ENCODE measurements at places on chromosomes 5 and 9.

GRCh38 chr5:78929833-78930232, 55.3 kb downstream of the ARSB start:
- DNase-seq = no peak

DNA sequence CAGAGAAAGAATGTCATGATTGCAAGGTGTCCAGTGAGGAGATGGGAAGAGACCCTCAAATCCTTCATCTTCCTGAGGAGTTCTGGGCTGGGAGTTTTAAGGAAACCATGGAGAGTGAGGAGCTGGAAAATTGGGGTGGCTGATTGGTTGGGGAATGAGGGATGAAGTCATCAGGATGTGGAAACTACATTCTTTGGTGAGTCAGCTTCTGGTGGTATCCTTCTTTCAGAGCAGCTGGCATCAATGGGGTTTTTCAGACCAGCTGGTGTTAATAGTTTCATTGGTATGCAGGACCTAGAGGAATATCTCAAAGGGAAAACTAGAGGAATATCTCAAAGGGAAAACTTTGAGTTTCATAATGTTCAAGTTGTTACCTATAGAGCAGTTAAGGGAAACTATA, 45.2 kb downstream of the RNF180 start:
- no peak for DNase-seq

- DNase-seq = no peak
Observed at GRCh38 chr5:15621094-15621493, 121.1 kb downstream of the FBXL7 start.

DNA sequence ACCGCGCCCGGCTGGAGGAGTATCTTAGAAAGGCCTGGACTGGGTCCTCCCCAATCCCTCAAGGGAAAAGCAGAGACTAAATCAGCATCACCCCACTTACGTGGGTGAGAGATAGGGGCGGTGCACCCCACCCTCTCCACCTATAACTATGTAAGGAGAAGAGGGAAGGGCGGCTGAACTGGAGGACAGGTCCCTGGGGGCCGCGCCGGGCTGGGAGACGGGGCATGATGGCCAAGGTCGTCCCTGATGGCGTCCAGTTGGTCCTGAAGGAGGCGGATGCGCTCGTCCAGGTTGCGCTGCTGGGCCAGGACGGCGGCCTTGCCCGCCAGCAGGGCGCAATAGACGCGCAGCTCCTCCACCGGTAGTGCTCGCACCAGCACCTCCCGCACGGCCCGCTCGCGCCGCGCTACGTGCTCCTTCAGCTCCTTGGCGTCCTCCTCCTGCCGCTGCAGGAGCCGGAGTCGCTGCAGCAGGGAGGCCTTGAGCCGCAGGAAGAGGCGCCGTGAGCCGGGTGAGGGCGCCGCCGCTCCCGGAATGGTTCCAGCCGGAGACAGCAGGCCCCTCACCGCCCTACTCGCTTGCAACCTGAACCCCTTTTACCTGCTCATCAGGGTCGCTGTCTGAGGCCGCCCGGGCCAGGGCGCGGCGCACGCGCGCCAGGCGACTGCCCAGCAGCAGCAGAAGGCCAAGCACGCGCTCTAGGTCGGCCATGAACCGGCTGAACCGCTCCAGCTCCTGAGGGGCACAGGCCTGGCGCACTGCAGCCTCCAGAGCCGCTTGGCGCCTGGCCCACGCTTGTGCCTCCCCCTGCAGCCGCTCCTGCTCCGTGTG, 7.6 kb downstream of the SHROOM1 start:
- peak; percentile 91 for DNase-seq

DNA sequence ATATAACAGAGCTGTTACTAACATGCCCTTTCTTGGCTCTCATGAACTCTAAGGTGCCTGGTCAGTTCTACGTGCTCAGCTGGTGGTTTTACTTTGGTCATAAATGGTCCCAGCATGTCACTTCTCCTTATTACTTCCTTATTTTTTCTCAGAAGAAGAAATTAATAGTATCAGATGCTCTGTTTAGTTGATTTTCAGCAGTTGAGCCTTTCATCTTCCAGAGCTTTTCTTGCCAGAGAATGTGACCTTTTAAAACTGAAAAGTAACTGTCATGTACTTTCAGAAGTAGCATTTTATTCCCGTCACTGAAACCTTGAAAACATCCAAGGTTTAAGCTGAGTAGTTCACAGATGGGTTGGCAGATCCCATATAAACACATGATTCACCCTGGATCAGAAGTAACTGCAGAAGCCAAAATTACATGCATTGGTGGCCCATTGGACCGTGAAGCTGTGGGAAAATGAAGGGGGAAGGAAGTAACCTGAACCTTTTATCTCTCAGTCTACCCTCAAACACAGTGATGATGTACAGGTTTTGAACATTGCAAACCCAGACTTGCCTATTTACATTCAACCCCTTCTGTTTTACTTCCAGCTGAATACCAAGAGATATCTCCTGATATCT, 50.5 kb downstream of the HACD4 start:
- no peak for DNase-seq

GRCh38 chr9:18493451-18493993, 19.6 kb downstream of the ADAMTSL1 start:
- DNase-seq = no peak

DNA sequence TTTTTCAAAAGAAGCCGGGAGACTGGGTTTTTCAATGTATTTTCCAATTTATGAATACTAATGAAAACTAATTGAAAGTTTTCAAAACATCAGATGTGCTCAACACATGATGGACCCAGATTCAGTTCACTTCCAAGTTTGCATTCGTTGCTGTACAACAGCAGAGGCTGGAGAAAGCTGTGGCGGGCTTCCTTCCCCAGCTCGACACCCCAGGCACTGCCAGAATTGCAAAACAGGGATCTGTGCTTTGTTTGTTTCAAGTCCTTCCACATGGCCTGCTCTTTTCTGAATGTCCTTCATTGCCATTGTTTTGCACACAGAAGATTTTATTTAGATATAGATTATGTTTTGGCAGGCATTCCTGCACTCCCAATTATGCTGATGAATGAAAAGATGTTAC, 30.3 kb upstream of the INSYN2B start:
- no peak for DNase-seq

DNA sequence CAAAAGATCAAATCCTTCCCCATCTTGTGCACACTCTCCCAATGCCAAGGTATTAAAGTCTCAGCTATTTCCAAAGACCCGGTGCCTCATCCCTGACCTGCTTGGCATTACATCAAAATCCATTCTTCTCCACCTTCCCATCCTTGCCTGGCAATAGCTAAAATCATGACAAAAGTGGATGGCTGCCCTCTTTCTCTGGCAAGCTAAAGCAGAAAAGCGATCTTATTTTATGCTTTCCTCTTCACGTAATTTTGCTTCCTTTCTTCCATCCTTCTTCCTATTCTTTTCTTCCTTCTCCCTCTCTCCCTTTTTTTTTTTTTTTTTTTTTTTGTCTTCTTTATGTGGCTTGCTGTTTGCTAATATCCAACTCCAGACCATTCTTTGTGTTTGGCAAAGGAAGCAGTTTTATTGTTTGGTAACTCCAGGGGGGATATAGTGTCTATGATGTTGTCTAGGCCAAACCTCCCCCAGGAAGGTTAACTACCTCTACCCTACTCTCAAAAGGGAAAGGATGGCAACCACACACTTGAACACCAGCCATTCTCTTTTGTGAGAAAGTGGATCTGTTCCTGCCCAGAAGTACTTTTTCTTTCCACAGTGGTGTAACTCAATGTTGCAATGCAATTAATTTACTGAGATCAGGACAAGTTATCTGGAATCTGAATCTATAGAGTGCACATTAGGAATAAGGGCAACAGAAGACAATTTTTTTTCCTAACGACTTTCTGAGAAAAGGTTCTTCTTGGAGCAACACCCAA, 120.9 kb upstream of the TMEM161B start:
- no peak for DNase-seq

DNA sequence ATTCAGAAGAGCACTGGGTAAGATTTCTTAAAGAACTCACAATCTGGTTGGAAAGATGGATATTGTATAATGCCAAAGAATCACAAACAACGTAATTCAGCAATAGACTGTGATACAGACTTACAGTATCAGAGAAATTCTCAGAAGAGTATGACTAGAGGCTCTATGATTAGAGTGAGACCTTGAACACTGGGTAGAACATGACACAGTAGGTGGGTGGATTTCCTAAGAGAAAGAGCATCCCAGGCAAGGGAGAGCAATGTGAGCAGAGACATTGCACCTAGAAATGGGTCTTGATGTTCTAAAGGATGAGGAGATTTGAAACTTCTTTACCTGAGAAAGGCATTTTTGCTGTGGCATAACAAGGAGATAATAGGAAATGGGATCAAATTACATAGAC, 27.3 kb upstream of the CAST start:
- no peak for DNase-seq

- DNase-seq = no peak
Observed at GRCh38 chr5:124121198-124121597, 609.2 kb downstream of the CSNK1G3 start.

- DNase-seq = no peak
Observed at GRCh38 chr5:71907608-71908145, 188.6 kb downstream of the CARTPT start.

- DNase-seq = no peak
Observed at GRCh38 chr5:69188811-69189161, 597 bp upstream of the CENPH start.

- DNase-seq = no peak
Observed at GRCh38 chr5:98099448-98100105, 673.9 kb upstream of the RGMB start.

DNA sequence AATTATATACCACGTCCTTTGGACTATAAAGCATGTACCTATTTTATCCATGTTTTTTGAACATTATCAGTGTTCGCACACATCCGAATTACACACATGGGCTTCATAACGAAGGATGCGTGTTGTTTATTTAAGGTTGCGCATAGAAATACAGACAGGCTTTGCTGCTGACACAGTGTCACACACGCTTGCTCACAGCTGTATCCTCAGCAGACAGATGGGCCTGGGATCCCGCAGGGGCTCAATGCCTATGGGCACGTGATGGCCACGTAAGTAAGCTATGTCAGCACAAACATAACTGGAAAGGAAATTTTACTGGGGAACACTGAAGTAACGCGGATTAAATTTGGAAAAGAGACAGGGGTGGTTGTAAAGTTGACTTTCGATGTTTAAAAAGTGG, 76.6 kb downstream of the OTULIN start:
- no peak for DNase-seq

DNA sequence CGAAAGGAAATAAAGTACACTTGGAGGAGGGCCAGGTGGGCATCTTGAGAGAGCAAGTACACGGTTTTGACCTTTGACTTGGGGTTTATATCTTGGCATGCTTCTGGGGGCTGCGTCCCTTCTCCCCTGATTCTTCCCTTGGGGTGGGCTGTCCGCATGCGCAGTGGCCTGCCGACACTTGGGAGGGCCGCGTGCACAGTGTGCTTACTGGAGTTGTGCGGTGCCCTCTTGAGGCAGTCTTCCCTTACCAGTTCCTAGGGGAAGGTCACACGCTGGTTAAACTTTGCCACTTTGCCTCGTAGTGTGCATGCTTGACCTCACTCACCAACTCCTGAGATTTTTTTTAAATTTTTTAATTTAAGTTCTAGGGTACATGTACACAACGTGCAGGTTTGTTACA, 4.3 kb upstream of the CLPTM1L start:
- no peak for DNase-seq

DNA sequence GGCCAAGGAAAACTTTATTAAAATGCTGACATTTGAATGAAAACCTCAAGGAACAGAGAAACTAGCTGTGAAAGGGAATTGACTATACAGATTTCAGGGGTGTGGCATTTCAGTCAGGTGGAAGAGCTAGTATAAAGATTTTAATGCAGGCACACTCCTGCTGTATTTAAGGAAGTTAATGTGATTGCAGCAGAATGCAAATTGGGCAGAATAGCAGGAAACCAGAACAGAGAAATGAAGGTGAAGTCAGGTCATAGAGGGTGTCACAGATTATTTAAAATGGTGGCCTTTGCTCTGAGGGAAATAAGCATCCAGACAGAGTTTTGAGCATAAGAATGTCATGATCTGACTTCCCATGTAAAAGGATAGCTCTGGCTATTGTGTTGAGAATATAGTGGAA, 898.1 kb upstream of the WWC1 start:
- DNase-seq = no peak

- no peak for DNase-seq
Observed at GRCh38 chr5:168851902-168852321, 272.7 kb upstream of the PANK3 start.

DNA sequence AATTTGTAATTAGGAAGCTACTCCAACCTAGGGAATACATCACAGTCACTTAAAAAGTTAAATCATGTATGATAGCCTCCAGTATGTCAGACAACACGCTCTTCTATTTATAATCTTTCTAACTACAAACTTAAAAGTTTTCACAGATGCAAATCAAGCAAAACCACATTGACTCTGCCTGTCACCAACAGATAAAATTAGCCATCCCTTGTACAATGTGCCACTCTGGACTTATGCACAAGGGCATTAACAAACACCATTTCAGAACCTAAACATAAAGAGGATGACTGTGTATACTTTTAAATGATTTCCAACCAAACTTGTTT, 14.7 kb downstream of the ERP44 start:
- no peak for DNase-seq

GRCh38 chr9:126591922-126592321, 21.8 kb upstream of the LMX1B start:
- DNase-seq = no peak

GRCh38 chr5:177608243-177609075, 8.5 kb downstream of the B4GALT7 start:
- no peak for DNase-seq

DNA sequence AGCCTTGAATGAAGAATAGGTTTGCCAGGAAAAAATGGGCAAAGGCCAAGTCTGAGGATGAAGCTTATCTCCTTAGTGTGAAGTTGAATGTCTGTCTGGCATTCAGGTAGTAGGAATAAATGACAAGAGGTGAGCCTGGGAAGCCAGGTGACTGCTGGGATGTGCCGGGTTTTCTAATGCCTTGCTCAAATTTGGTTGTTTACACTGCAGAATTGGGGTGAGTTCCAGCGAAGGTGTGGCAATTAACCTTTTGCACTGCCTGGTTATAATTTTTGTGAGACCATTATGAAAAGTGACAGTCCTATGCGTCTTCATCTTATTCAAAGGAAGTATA, 73.6 kb downstream of the MAST4 start:
- DNase-seq = no peak

DNA sequence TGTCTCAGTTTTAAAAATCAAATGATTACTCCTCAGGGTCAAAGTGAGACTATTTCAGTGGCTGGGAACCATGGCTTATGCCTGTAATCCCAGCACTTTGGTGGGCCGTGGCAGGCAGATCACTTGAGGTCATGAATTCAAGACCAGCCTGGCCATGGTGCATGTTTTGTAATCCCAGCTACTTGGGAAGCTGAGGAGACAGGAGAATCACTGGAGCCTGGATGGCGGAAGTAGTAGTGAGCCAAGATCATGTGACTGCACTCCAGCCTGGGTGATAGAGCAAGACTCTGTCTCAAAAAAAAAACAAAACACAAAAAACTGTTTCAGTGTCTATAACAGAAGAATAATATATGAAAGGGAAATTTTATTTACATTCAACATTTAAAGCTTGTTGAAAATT, 182.9 kb downstream of the ARHGEF28 start:
- no peak for DNase-seq

- DNase-seq = no peak
Observed at GRCh38 chr9:6793203-6793602, 35.4 kb downstream of the KDM4C start.
